ENCODE measurements at places on chromosomes 7 and 10.

DNA sequence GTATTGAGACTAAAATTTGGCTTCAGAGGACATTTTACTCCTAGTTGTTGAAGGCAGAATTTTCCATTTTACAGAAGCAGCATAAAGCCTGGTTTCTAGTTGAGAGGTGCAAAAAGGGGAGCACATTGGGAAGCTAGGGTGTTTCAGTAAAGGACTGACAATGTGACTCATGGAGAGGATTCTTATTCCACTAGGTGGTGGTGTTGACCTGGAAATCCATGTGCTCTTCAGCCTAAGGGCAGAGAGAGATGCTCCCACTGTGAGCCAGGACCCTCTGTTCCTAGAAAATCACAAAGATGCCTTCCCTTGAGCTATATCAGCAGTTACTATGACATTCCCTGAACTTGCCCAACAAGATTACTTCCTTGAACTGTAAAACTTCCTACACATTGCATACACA lies 687.8 kb downstream of the IPMK start:
- peak; percentile 38 for DNase-seq

- no peak for DNase-seq
These were observed 82.9 kb upstream of the ANLN start for GRCh38 chr7:36306722-36307121.

DNA sequence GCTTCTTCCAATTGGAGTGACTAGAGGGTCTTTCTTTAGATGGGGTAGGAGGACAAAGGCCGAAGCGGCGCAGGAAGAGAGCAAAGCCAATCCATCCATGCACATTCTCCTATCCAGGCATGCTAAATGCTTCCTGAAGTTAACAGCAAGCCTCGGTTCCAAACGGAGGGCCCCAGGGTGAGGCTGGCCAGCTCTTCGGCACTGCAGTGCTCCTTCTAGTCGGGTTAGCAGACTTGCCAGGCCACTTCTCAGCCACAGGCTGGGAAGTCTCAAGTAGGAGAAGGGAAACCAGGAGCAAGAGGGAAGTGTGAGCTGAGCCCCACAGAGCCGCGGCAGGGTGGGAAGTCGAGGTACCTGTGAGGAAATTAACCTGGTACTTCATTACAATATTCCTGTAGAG lies 253.8 kb upstream of the INHBA start:
- no peak for DNase-seq

GRCh38 chr7:45196374-45196773 lies 38.8 kb downstream of the RAMP3 start:
- no peak for DNase-seq

DNA sequence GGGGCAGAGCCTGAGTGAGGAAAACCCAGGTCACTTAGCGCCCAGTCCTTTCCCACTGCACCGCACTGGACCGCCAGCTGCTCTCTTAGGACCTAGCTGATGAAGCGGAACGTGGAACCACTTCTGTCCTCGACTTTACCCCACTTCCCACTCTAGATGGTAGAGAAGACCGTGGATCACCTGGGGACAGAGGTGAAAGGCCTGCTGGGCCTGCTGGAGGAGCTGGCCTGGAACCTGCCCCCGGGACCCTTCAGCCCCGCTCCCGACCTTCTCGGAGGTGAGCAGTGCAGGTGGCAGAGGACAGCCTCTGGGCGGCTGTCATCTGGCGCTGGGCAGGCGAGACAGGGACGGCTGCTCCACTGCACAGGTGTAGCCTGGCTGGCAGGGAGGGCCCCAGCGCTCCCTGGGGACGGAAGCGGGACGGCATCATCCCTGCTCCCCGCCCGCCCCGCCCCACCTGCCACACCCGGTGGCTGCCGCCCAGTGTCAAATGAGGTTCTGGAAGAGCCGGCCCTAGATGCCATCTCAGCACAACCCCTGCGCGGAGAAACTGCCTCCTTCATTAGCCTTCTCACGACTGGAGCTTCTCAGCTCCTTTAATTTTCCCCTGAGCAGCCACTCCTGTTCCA lies 11.7 kb downstream of the PLAC9 start:
- peak; percentile 64 for DNase-seq

GRCh38 chr7:188727-189500 lies 3.5 kb upstream of the FAM20C start:
- DNase-seq = no peak

GRCh38 chr10:92142512-92142911 lies 148.4 kb downstream of the CPEB3 start:
- no peak for DNase-seq

GRCh38 chr10:77667426-77668324 lies 30.1 kb upstream of the KCNMA1 start:
- DNase-seq = no peak

- no peak for DNase-seq
These were observed 1.0 kb upstream of the SPAG6 start for GRCh38 chr10:22344249-22344648.

DNA sequence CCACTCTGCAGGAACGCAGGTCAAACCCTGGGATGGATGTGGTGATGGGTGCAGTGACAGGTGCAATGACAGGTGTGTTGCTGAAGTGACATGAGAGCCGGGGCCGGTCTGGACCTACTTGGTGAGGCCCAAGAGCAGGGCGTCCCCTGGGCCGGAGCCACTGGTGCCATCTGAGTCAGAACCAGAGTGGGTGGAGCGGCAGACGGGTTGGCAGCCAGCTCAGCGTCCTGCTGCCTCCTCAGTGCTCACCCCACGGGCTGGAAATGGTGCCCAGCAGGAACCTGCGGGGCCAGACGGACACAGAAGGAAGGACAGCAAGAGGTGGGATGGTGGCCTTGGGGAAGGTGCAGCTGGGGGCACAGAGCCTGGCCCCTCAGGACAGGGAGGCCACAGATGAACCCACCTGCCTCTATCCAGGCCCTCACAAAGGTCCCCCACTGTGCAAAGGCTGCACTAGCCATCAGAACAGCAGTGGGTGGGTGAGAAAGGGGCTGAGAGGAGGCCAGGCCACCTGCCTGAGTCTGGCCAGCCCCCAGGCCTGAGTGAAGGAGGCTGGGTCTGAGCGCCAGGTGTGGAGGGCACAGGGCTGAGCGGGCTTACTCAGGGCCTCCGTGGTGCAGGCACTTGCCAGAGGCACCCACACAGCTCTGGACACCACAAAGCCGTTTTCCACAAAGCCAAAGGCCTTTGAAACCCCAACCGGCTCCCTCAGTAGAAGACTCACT lies 129.0 kb upstream of the PPP2R2D start:
- no peak for DNase-seq

GRCh38 chr7:18265611-18266281 lies 229.8 kb upstream of the HDAC9 start:
- DNase-seq = no peak

GRCh38 chr7:128122576-128123290 lies 91.5 kb upstream of the LRRC4 start:
- no peak for DNase-seq

- DNase-seq = no peak
These were observed 12.5 kb downstream of the ITPRIP start for GRCh38 chr10:104325436-104326435.

- no peak for DNase-seq
These were observed 609.9 kb downstream of the CCSER2 start for GRCh38 chr10:84938117-84938905.

DNA sequence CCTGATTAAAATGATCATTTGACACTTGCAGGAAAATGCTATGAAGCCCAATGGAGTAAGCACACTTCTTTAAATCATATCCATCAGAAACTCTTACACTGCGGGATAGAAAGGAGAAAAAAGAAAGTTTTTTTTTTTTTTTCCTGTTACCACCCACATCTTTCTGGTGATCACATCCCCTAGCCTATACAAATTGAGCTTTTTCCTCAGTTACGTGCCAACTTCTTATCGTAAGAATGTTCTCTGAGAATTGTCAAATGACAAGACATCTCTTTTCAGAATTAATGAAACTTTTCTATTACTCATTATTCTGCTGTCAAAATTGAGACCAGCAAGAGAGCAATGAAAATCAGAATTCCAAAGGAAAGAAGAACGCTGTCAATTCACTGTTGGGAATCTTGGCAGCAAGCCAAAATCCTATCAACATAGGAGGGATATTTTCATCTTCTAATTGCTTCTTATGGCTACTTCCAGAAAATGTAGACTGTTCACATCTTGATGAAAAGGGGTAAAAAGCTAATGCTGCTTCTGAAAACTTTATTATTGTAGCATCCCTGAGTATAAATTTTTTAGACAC lies 179.5 kb downstream of the ADAM12 start:
- no peak for DNase-seq

DNA sequence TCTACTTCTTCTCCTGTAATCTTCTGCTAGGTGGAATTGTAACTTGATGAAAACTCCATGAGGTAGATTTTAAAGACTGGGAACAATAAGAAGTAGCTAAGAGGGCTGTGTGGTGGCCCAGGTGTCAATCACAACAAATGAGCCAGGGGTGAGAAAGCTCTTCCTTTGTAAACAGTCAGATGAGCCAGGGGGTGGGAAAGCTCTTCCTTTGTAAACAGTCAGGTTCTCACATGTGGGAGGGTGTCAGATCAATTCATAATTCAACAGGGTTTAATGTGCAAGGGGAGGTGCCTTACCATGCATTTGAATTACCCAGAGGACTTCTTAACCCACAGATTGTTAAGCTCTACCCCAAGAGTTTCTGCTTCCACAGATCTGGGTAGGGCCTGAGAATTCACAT lies 312.4 kb upstream of the AUTS2 start:
- DNase-seq = no peak

DNA sequence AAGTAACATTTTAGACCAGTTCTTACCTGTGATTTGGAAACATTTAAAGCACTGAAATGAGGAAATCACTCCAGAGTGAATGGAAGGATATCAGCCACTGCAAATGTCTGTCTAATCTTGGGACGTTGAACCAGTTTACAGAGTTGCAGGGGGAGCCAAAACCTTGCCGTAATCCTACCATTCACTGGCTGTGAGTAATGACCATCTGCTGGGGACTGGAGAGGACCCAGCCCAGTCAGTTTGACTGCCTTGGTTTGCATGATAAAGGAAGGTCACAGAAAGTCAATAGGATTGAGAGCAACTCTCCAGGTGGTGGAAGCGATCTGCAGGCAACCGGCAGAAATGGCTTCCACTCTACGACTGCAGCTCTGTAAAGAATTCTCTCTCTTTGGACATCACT lies 167.2 kb downstream of the AKR1D1 start:
- peak; percentile 76 for DNase-seq

Measured in iPS-NIHi11 (cell line).